ENCODE measurements at places on chromosomes 16 and 17.

DNA sequence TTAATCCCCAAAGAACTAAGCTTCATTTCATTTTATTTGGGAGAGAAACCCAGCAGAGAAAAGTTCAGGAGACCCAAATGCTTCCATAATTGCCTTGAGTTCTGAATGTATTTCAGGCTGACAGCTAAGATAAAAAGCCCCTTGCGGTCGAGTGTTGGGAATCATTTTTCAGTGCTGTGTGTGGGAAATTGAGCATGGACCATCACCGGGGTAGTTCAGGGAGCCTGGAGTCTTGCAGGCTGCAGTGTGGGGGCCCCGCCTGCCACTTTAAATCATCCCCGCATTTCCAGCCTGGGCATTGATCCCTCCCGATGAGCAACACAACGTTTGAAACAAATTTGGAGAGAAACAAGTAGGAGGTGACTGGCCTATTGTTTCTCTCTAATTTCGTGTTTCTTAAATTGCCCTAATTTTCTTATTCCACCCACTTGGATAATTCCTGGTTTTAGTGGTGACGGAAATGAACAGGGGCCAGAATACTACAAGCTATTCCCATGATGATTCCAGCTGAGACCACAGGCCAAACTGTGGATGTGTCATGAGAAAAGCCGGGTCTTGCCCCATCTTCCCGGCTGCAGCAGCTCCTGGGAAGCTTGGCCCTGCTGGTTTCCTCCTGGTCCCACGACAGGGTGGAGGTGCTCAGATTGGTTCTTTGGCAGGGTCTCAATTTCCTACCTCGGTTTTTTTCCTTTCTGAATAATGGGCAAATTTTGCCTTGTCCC, 75.1 kb downstream of the FOXL1 start:
- no peak for DNase-seq

- no peak for DNase-seq
These were observed 20.0 kb downstream of the MED13 start for GRCh38 chr17:62045109-62045508.

- no peak for DNase-seq
These were observed 103.9 kb upstream of the SEC14L1 start for GRCh38 chr17:77036841-77037381.

DNA sequence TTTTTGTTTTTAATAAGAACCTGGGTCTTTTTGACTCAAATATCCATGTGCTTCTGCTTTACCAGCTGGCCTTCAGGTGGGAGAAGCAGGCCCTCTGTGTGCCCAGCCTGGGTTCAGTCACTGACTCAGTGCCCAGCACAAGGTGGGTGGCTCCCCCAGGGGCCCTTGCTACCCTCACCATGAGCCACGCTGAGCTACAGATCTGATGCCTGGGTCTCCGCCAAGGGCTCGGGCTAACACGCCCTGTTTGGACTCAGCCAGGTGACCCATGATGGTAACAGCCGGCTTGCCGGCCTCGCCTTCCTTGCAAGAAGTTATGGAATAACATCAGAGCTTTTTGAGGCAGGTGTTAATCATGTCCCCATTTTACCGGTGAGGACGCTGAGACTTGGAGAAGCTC, 109.5 kb upstream of the NLRP1 start:
- no peak for DNase-seq

- DNase-seq: no peak
These were observed 15.0 kb downstream of the TRPV1 start for GRCh38 chr17:3594051-3594800.

DNA sequence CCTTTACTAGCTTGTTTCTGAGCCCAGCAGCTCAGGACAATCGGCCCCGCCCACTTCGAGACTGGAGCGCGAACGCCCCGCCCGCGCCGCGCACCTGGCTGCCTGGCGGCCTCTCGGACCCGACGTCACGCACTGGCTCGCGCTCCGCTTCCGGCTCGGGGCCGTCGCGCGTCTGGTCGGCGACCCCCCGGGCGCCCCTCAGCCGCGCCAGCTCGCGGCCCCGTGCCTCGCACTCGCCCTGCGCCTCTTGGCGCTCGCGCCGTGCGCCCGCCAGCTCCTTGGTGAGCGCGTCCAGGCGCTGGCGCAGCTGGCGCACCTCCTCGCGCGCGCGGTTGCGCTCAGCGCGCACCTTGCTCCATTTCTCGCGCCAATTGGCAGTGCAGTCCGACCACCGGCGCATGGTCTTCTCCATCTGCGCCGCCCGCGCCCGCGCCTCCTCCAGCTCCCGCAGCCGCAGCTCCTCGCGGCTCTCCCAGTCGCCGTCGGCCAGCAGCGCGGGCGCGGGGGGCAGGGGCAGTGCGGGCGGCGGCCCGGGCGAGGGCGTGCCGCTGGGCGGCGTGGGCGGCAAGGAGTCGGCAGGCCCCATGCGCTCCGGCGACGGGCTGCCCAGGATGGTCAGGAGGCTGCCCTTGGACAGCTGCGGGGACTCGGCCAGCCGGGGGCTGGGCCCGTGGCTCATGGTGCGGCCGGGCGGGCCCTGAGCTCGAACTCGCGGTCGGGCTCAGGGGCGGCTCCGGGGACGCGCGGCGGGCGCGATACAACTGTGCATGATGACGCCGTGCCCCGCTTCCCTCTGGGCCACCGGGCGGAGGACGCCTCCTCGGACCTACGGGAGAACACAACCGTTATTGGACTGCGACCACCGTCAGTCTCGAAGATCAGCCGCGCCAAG, 7.6 kb downstream of the CCDC102A start:
- DNase-seq: no peak
